GM10248 (cell line): ENCODE measurements at places on chromosomes 11 and 22.

- DNase-seq: no peak
Observed at GRCh38 chr11:33303541-33303940, 46.4 kb downstream of the HIPK3 start.

DNA sequence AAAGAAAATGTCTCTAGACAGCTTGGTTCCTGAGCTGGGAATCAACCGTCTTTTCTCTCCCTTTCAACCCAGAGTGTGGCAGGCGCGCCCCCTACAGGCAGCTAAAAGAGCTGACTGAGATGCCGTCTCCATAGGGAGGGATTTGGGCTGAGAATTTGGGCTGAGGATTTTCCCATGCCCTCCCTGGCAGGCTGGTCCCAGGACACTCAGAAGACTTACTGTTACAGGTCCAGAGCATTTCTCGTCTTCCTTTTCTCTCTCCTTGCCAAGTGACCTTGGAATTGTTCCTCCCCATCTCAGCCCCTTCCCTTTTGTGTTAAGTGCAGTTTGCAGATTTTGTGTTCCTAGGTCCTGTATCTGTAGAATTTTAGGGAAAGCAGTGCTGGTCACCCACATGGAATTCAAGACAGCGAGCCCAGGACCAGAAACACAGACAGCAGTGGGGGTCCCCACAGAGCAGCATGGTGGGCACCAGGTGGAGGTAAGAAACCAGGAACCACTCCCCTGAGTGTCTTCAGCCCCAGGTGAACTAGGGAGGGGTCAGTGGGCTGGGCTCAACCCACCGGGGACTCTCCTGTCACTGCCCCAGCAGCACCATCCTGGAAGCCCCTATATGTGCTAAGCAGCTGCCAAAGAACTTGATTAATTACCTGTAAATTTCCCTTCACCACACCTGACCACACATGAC, 9.9 kb upstream of the IGLL5 start:
- DNase-seq: no peak

DNA sequence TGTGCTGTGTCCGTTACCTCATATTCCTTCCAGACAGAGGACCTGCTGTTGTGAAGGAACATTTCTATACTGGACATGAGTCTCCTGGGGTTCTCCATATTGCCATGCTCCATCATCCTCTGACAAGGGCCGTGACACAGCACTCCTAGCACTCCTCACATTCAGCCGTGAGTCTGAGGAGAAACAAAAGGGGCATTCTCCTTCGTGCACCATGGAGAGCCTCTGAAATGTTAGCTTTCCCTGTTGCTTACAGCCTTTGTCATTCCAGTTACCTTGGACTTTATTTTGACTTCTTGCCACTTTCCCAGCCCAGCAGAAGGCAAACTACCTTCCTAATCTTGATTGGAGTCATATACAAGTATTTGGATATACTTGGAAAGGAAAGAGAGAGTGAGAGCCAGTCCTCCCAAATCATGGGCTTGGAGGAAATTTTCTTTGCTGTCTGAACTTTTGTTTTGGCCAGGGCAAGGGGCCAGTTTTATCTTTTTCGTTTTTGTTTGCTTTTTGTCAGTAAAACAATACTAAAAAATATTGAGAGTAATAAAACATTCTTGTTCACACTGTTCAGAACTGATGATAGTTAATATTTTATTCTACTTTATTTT, 29.1 kb upstream of the TECTA start:
- DNase-seq: no peak

GRCh38 chr11:67699521-67699920, 25.1 kb upstream of the ALDH3B2 start:
- DNase-seq: no peak

DNA sequence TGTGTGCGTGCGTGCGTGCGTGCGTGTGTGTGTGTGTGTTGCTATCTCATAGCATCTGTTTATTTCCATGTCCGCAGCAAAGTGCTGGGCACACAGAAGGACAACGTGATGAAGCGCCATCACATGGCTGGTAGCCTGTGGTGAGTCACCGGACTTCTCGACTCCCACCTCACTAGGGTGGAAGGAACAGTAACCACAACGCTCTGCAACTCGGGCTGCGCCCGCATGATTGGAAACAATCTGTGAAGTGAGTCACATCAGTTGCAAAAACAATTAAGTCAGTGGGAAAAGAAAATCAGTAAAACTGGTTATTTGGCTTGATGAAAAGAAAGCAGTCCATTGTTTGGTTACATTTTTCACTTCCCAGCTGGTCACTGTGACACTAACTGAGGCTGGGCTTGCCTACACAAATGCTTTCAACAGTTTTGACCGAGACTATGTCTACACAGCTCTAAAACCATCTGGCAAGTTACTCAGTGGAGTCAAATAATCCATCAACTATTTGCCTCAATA, 437.3 kb upstream of the CADM1 start:
- no peak for DNase-seq

GRCh38 chr11:77080643-77081210, 14.0 kb downstream of the CAPN5 start:
- DNase-seq: no peak

GRCh38 chr11:121318848-121319834, 26.6 kb downstream of the SC5D start:
- DNase-seq: no peak

- no peak for DNase-seq
Observed at GRCh38 chr11:117160826-117161225, 16.7 kb downstream of the PAFAH1B2 start.

GRCh38 chr22:20741634-20742581, 32.0 kb upstream of the SERPIND1 start:
- peak; percentile 62 for DNase-seq

DNA sequence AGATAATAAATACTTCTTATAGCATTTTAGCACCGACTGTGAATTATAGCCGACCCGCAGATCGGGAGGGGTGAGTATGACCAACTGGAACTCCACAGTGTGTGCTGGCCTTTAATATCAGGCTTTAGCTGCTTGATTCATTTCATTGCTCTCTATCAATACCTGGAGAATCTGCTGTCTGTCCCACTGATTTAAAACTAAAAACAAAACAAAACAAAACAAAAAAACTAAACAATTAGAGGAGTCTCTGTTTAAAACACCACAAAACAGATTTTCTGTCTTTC, 216.8 kb downstream of the FAT3 start:
- DNase-seq: no peak

- no peak for DNase-seq
Observed at GRCh38 chr11:128988242-128988970, 45.7 kb upstream of the TP53AIP1 start.

GRCh38 chr22:35838855-35839576, 121.3 kb downstream of the APOL5 start:
- DNase-seq: no peak

DNA sequence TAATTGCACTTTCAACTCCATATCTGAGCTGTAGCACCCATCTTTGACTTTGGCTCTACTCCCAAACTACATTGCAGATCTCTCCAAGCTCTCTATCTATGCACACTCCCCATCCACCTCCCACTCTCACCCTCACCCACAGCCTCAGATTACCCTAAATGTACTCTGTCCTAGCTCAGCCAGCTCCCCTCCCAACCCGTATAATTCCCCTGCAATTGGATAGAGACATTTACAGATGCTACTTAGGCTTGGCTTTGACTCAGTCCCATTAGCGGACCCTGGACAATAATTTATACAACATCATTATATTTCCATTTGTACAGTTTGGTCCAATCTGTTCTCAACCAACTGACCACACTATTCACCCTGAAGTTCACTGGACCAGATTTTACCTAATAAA, 338.9 kb upstream of the ANO3 start:
- DNase-seq: no peak

- DNase-seq: no peak
Observed at GRCh38 chr11:10891151-10891720, 33.4 kb upstream of the ZBED5 start.
